ENCODE measurements at places on chromosomes 16 and 17.

DNA sequence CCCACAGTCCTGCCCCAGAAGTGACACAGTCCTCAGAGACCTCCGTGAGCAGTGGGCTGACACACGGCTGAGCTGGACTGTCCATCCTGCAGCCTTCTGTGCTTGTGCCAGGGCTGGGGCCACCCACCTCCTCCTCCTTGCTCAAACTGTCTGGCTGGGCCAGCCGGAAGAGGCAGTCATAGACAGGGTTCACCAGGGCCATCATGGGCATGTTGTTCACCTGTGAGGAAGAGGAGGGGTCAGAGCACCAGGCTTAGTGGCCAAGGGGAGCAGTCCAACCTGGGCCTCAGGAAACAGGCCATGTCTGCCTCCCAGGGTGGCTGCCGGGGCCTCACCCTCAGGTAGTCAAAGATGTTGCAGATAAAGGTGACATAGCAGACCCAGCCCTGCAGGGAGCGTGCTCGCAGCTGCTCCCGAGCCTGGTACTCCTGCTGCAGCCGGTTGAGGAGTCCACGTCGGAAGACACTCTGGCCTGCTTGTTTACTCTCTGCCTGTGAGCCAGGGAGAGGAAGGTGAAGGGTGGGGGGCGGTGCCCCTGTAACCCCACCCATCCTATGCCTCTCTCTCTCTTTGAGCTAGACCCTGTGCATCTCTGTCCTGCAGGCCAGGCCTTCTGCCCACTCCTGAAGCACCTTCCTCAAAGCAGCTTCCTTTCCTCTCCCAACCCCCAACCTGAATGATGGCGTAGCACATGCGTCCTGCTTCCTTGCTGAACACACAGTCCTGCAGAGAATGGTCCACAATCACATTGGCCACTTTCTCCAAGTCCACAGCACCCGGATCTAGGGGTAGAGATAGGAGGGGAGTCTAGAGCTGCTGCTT, 3.4 kb downstream of the MIF4GD start:
- no peak for DNase-seq

- DNase-seq = no peak
Measured at GRCh38 chr17:43834106-43834505, 1.2 kb upstream of the MPP3 start.

DNA sequence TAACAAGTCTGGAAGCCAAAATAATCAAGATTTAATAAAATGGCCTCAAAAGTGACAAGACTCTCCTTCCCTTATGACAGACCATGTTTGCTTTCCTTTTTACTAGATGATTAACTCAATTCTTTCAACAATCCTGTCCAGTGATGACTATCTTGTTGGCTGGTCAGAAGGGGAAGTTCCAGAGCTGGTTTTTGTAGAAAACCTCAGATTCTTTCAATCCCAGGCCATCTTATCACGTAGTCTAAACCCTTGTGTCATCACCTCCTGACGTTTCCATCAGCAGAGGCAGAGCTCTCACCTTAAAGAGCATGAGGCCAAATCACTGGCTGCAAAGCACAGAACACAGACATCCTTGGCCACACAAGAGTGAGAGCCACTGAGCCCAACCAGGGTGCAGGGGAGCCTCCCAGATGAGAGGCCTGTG, 125.3 kb downstream of the ANKRD11 start:
- no peak for DNase-seq

DNA sequence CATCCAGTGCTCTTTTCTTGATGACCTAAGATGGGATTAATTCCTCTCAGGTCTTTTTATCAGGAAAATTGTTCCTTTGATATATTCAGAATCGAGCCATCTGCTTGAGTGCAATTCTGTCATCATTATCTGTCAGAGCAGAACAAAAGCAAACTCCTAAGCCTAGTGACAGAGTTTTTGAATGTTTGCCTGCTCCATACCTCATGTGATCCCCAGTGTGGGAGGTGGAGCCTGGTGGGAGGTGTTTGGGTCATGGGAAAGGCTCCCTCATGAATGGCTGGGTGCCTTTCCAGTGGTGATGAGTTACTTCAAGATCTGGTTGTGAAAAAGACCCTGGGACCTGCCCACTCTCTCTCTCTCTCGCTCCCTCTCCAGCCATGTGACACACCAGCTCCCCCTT, 628.2 kb downstream of the CDH11 start:
- DNase-seq = no peak

DNA sequence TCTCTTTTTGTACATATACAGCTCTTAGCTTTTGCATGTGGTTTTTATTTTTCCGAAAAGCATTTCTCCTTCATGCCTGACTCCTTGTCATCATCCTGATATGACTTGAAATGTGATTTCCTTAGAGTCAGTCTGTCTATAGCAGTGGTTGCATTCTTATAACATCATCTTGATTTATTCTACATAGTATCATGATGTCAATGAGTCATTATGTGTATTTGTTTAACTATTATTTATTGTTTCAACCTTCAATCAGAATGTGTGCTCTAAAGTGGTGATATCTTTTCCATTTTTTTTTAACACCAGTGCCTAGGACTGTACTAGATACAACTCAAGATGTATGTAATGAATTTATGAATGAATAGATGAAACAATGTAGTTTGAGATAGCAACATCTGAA, 354.9 kb upstream of the CDH8 start:
- no peak for DNase-seq

DNA sequence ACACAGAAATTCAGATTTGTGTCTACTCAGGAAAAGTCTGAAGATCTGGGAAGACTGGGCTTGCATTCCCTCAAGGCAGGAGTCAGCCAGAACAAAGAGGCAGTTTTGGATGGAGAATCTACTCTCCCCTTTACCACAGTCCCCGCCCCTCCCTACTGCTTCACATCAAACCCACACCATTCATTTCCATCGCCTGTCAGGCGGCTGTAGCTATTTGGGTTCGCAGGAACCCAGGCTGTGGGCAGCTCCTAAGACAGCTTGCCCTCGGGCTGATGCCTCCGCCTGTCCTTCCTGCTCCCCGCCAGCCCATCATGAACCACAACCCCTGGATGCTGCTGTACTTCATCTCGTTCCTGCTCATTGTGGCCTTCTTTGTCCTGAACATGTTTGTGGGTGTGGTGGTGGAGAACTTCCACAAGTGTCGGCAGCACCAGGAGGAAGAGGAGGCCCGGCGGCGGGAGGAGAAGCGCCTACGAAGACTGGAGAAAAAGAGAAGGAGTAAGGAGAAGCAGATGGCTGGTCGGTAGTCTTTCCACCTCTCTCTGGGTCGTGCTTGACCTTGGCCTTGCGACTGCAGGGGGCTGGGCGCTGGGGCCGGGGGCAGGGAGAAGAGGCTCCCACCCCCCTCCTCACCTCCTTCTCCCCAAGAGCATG, 27.0 kb upstream of the ABCC3 start:
- no peak for DNase-seq

- no peak for DNase-seq
Measured at GRCh38 chr16:68257906-68258800, 6.2 kb upstream of the SLC7A6 start.

DNA sequence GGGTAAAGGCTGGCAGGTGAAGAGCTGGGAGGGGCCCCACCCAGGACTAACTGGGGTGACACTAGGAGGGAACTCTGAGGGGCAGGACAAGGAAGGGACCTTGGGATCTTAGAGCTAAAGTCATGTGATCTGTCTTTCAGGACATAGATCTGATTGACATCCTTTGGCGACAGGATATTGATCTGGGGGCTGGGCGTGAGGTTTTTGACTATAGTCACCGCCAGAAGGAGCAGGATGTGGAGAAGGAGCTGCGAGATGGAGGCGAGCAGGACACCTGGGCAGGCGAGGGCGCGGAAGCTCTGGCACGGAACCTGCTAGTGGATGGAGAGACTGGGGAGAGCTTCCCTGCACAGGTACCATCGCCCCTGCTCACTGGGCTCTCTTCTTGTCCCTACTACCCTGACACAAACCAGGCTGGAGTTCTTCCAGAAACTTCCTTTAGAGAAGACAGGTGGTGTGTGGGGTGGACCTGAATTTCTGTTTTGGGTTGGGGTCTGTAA, 8.1 kb downstream of the NFE2L1 start:
- DNase-seq = no peak

DNA sequence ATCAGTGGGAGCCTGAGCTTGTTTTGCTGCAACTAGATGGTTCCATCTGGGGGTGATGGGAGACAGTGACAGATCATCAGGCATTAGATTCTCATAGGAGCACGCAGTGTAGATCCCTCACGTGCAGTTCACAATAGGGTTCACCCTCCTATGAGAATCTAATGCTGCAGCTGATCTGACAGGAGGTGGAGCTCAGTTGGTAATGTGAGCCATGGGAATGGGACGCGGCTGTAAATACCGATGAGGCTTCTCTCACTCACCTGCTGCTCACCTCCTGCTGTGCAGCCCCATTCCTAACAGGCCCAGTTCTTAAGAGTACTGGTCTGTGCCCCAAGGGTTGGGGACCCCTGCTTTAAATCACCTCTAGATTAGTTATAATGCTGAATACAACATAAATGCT, 137.5 kb upstream of the PLEKHM1 start:
- no peak for DNase-seq
